ENCODE measurements at places on chromosomes 11 and 22. TPM values are rescaled to one million over a fixed set of nuclear protein-coding genes. Genes with fewer than 3 reads are reported as not detected.

DNA sequence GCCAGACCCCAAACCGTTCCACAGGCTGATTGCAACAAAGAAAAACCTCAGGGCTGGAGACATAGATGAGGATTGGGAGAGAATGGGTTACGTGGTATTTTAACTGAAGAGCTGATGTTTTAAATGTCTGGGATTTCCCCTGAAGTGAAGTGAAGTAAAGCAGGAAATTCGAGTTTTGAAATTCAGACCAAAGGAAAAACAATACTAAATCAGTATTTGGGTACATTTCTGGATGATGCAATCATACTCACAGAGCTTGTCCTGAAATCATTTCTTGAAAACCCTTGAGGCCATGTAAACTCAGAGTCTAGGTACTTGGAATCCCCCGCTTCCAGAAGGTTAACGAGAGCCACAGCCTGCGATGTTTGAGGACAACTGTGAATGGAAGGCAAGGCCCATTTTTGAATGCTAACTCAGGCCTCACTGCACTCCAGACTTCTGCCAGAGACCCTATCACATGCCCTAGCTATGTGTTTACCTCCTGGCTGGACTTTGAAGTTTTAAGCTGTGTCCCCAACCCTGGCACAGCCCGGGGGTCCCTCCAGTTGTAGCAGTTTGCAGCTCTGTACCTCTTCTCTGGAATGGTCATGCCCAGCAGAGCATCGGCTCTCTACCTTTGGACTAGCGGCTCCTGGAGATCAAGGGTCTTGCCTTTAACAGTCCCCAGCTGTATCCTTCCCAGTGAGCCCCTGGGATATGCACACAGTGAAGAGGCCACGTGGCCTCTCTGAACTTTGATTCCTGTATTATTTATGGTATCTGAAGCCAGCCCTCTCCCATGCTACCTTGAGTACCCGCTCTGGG lies 5.4 kb upstream of the FTH1 start:
- H3K4me3 ChIP-seq, result peak overlapping the region; percentile 57
- peak; percentile 68 for DNase-seq

DNA sequence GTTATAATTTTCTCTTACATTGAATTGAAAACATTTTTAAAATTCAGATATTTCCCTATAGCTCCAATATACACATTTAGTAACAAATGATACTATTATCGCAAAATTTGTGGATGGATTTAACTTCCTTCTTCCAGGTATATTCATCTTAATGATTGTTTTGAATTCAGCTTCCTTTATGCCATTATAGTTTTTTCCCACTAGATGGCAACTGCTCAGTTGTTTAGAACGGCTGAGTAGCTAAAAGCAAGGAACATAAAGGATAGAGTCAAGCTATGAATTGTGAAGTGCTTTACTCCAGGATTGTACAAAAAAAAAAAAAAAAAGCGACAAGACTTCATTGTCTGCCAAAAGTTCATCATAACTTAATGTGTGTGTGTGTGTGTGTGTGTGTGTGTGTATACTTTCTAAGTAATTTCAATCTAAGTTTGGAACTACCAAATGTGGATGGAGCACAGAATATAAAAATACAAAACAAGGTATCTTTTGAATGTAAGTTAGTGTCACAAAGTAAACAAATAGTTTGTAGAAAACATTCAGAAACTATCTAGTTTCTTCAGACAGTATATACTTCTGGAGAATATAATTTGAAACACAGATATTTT lies 846.4 kb downstream of the DLG2 start:
- no peak for DNase-seq
- H3K4me1 ChIP-seq, result no peaks in the 10 kb centered on the region
- no peak overlapping the region for H3K27ac ChIP-seq
- no peaks in the 10 kb centered on the region for H3K27me3 ChIP-seq
- H3K36me3 ChIP-seq, result no peaks in the 10 kb centered on the region

GRCh38 chr22:20064140-20064480 lies 15.9 kb upstream of the DGCR8 start:
- H3K36me3 ChIP-seq, result peaks cover 9% of the 10 kb centered on the region
- no peak overlapping the region for H3K4me3 ChIP-seq
- no peaks in the 10 kb centered on the region for H3K27me3 ChIP-seq
- DNase-seq, result no peak
- no peak overlapping the region for H3K27ac ChIP-seq

DNA sequence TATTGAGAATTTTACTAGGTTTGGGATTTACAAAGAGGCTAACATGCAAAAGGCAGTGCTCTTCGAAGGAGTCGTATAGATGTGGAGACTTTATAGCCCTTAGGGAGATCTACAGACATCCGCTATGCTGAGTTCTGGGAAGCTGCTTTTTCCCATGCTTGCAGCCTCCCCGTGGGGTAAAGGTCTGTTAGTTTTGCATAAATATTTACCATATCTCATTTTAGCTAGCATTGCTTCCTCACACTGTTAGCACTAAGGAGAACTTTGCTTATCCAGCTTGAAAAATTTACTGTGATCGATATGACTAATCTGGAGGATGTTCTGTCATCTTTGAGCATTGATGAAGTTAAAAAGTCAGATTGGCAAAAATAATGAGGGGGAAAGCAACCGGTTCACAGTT lies 18.6 kb downstream of the ARHGEF12 start:
- DNase-seq, result no peak
- H3K27me3 ChIP-seq, result peaks cover 48% of the 10 kb centered on the region
- no peak overlapping the region for H3K4me3 ChIP-seq

DNA sequence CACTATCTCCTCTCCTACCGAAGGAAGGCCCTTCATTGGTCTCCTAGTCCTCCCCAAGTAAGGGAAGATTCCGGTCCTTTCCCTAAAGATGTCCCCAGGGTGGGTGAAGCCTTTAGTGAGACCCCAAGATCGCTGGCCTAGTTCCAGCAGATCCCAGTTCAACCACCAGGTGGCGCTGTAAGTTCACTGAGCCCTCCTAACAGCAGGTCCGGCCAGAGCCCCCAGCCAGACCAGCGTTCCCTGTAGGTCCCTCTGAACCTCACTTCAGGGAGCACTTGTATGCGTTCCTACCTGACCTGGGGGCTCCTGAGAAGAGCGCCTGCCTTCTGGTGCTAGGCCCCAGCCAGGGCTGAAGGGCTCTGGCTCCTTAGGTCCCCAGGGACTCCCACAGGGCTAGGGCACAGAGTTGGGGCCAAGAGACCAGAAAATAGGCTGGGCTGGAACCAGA lies 38.1 kb downstream of the LMO1 start:
- H3K27me3 ChIP-seq, result no peaks in the 10 kb centered on the region
- peak; percentile 88 for DNase-seq

The MYOD1 gene
- not detected for total RNA-seq

The CLMP gene
- 0.12 TPM for total RNA-seq

Measured in activated CD4-positive, alpha-beta T cell treated with anti-CD3 and anti-CD28 coated beads, Interleukin-2, amount 10 ng/mL, durations not matched to agents 24 days and 14 days (primary cell).